Epithelial cell of umbilical artery (primary cell): ENCODE measurements at places on chromosomes 1 and 21. TPM values are rescaled to one million over a fixed set of nuclear protein-coding genes. Genes with fewer than 3 reads are reported as not detected.

The C1orf94 gene
- total RNA-seq = not detected in 2 replicates

The S100A1 gene
- total RNA-seq = not detected in 2 replicates

The ZBTB8A gene
- 6.2 and 7.1 TPM in 2 replicates for total RNA-seq

The SPRR5 gene
- total RNA-seq = not detected in 2 replicates

The TMEM269 gene
- total RNA-seq = not detected in 2 replicates

The PER3 gene
- 1.3 and 2.3 TPM in 2 replicates for total RNA-seq

The FCRL3 gene
- not detected in 2 replicates for total RNA-seq

The BEND5 gene
- total RNA-seq = not detected in 2 replicates

The LCE1C gene
- not detected in 2 replicates for total RNA-seq

The ANGPTL1 gene
- 0.32 and 3.8 TPM in 2 replicates for total RNA-seq

The BOLA1 gene
- 9.7 and 13.8 TPM in 2 replicates for total RNA-seq

The LENEP gene
- 0.76 TPM in 1 of 2 replicates, not detected in the other for total RNA-seq

The OR2AK2 gene
- total RNA-seq = not detected in 2 replicates

The PPIAL4G gene
- total RNA-seq = not detected in 2 replicates

The VWA5B1 gene
- total RNA-seq = not detected in 2 replicates
